Esophagus squamous epithelium (tissue), 5 donors: ENCODE measurements at places on chromosomes 6 and 20. TPM values are rescaled to one million over a fixed set of nuclear protein-coding genes. Genes with fewer than 3 reads are reported as not detected.

The ATF6B gene
- total RNA-seq: 27.3 TPM

The COL9A3 gene
- total RNA-seq: 2.3 TPM

The MYT1 gene
- not detected for total RNA-seq

The GRIK2 gene
- total RNA-seq: 0.19 TPM

The NOX3 gene
- total RNA-seq: not detected

The HLA-DRA gene
- total RNA-seq: 26.0 TPM

The CLPSL2 gene
- total RNA-seq: not detected

The LAMA2 gene
- total RNA-seq: 1.7 TPM

The LY6G6D gene
- total RNA-seq: not detected

The MUC22 gene
- total RNA-seq: 10.1 TPM

The POM121L2 gene
- not detected for total RNA-seq

The SPATA25 gene
- total RNA-seq: 1.3 TPM

The RBM24 gene
- total RNA-seq: 0.62 TPM

The RFX6 gene
- total RNA-seq: not detected

The SLC17A9 gene
- total RNA-seq: 0.31 TPM

The PCSK2 gene
- not detected for total RNA-seq

The HSF2 gene
- total RNA-seq: 17.0 TPM

The PSORS1C1 gene
- 0.06 TPM for total RNA-seq

The GPSM3 gene
- total RNA-seq: 14.1 TPM

The HACE1 gene
- total RNA-seq: 13.1 TPM

The SLC32A1 gene
- not detected for total RNA-seq
